HTR-8/SVneo (cell line): ENCODE measurements at places on chromosomes 16 and 17.
A peak's percentile ranks its signal among the peaks of the same experiment; 100 is the strongest.

DNA sequence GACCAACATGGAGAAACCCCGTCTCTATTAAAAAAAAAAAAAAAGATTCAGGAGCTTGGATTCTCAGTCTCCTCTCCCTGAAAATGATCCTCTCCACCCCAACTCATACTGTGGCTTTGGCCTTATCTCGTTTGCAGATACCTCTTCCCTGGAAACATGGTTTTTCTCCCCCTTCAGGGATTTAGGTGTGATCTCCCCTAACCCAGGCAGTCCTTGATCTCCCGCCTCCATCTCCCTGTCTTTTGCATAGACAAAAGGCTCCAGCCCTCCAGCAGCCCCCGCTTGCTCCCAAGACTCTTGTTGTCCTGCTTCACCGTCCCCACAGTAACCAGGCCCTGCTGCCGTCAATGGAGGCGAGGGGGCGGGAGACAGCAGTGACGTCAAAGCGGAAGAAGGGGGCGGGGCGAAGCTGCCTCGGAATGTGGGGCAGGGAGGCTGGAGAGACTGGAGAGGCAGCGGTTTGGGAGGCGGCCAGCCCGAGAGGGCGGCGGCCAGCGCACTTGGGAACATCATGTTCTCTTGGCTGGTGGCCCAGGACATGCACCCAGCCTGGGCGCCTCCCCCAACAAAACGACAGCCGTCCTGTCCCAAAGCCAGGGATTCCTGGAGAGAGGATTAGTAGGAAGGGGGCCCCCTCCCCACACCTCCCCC, 1.9 kb upstream of the PER1 start:
- DNase-seq = peak; percentile 90

DNA sequence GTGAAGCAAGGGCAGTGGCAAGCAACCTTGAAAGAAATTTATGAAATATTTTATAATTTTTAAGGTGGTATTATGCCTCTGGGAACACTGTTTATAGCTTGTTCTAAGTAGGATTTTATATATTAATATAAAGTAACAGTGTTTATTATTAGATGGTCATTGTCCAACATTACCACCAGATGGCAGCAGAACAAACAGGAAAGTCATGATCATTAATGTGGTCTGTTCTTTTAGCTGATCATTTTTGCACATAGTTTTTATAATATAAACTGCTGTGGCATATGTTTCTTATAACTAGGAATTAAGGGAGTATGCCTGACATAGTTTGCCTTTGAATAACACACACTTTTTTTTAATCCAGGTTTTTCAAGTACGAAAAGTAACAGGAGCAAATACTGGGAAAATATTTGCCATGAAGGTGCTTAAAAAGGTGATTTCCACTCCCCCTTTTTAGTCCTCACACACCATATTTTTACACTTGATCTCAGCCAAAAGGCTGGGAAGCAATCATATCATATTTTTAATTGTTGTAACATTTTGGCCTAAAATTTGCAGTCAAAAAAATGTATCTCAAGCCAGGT, 21.4 kb downstream of the RPS6KB1 start:
- DNase-seq = peak; percentile 84

DNA sequence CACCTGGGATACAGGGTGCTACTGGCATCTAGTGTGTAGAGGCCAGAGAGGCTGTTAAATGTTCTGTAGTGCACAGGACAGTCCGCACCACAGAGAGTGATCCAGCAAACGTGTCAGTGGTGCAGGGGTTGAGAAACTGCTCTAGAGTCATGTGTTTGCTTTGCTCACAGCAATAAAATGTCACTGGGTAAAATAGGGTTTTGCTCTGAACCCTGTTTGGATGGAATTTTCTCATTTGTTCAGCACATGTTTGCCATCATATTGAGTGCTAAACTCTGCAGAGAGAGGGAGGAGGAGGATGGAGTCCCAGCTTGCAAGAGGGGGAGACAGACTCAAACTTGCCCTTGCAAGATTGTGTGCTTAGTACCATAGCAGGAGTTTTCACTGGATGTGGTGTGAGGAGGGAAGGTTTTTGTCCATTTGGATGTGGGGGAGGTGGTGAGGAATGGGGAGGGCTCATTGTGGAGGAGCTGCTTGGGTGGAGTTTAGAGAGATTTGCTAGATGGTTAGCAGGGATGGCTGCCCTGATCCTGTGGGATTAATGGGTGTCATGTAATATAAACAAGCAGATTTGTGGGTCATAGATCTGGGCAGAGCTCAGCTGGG, 11.8 kb downstream of the PLCG2 start:
- no peak for DNase-seq

- no peak for DNase-seq
Measured at GRCh38 chr16:48950184-48950583, 331.5 kb downstream of the CBLN1 start.

DNA sequence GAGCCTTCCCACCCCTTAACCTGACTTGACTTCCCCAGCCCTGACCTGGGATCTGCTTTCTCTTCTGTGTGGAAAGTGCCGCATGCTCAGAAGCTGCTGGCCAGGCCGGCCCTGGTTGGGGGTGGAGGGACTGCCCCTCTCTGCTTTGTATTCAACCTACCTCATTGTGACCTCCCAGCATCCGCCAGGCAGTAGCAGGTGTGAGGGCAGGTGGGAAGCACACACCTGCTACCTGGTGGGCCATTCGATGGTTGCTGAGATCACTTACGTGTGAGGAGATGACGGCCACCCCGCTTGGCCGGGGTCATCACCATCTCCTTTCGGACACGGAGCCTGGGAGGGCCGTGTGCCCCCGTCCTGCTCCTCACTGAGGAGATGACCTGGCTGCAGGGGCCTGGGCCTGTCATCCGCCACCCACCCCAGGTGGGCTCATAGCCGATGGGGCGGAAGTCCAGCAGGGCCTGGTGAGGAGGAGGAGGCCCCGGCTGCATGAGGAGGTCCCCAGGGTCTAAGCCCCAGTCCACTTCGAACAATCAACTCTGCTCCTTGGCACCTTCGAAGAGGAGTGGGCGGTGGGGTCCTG, 7.1 kb downstream of the CPNE7 start:
- DNase-seq = no peak

GRCh38 chr17:14737984-14738651, 437.2 kb downstream of the HS3ST3B1 start:
- peak; percentile 98 for DNase-seq

GRCh38 chr16:5016967-5017677, 16.6 kb downstream of the NAGPA start:
- DNase-seq = no peak

- no peak for DNase-seq
Measured at GRCh38 chr17:3966720-3967363, 2.6 kb upstream of the ATP2A3 start.

- no peak for DNase-seq
Measured at GRCh38 chr17:10155371-10156076, 42.9 kb downstream of the GAS7 start.

DNA sequence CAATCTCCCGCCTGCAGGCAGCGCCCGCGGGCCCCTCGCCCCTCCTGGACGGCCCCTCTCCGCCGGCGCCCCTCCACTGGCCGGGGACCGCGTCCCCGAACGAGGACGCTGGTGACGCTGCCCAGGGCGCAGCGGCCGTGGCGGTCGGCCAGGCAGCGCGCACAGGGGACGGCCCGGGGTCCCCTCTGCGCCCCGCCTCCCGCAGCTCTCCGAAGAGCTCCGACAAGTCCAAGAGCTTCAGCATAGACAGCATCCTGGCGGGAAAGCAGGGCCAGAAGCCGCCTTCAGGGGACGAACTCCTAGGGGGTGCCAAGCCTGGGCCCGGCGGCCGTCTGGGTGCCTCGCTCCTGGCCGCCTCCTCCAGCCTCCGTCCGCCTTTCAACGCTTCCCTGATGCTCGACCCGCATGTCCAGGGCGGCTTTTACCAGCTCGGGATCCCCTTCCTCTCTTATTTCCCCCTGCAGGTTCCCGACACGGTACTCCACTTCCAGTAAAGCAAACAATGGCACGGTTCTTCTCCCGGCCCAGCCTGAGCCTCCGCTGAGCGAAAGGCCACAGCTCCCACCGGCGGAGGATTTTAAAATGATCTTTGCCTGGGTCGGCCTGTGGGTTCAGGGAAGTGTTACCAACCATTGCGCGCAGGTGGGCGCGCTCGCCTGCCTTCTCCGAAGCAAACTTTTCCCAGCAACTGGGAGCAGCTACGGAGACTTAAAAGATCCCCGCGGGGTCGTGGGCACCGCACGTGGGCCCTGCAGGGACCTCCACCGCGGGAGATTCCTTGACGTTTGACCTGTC, 1.1 kb downstream of the FOXL1 start:
- DNase-seq = no peak

GRCh38 chr17:42275527-42276358, 448 bp downstream of the STAT5B start:
- DNase-seq = no peak

DNA sequence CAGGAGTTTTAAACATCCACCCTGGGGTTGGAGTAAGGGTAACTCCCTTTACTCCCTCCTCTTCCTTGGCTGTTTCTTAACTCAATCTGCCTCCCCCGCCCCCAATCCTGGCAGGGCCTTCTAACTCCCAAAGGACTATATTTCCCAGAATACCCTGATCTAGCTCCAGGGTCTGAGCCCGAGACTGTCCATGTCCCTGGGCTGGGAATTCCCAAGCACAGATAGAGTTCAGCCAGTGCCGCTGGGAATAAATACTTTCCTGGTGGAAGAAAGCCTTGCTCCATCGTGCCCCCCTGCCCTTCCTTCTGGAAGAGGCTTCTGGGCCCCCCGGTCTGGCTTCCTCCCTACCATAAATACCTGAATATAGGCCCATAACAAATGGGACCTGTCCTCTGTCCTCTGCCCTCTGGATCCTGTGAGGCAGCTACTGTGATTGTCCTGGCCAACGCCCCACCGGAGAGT, 10.2 kb downstream of the BAHCC1 start:
- DNase-seq = no peak

GRCh38 chr16:682493-683395, 1.4 kb downstream of the JMJD8 start:
- DNase-seq = no peak

- DNase-seq = no peak
Measured at GRCh38 chr16:5374184-5374583, 276.6 kb upstream of the EEF2KMT start.

- DNase-seq = no peak
Measured at GRCh38 chr16:75687361-75687760, 10.6 kb upstream of the CPHXL2 start.

- no peak for DNase-seq
Measured at GRCh38 chr17:63819585-63820537, 7.4 kb upstream of the PSMC5 start.

GRCh38 chr17:59296190-59296589, 35.3 kb upstream of the YPEL2 start:
- no peak for DNase-seq

DNA sequence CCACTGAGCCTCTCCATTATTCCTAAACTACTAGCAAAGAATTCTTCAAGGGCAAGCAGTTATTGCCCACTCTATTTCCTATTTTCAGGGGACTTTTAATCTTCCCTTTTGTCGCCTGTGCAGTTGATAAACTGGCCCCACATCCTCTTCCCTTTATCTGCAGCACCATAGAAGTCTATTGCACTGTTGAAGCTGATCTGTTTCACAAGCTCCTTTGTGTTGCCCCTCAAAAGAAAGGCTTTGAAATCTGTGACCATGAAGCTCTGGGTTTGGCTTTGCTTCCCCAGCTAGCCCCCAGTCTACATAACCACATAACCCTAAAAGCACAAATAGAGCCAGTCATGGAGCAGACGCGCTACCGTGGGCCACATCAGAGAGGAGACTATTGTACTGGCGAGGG, 37.1 kb downstream of the CDRT15 start:
- no peak for DNase-seq

GRCh38 chr17:32878211-32878610, 1.3 kb upstream of the MYO1D start:
- no peak for DNase-seq

GRCh38 chr17:5809056-5809455, 224.7 kb upstream of the NLRP1 start:
- no peak for DNase-seq

DNA sequence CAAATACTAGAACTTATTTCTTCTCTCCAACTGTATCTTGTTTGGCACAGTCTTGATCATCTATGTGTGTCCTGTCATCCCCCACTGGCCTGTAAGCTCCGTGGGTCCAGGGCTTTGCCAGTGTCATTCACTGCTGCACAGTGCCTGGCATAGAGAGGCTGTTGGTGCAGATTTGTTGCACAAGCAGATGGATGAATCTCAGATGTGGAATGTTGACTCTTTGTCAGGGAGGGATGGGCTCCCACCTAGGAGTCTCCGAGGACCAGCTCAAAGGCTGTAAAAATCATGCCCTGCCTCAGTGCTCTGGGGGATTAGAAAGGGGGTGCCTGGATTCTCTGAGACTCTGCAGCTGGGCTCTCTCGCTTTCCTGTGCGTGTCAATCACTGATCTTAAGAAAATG, 60.6 kb downstream of the RAB11FIP4 start:
- DNase-seq = no peak

- DNase-seq = peak; percentile 73
Measured at GRCh38 chr16:22195695-22196558, 10.2 kb upstream of the EEF2K start.

DNA sequence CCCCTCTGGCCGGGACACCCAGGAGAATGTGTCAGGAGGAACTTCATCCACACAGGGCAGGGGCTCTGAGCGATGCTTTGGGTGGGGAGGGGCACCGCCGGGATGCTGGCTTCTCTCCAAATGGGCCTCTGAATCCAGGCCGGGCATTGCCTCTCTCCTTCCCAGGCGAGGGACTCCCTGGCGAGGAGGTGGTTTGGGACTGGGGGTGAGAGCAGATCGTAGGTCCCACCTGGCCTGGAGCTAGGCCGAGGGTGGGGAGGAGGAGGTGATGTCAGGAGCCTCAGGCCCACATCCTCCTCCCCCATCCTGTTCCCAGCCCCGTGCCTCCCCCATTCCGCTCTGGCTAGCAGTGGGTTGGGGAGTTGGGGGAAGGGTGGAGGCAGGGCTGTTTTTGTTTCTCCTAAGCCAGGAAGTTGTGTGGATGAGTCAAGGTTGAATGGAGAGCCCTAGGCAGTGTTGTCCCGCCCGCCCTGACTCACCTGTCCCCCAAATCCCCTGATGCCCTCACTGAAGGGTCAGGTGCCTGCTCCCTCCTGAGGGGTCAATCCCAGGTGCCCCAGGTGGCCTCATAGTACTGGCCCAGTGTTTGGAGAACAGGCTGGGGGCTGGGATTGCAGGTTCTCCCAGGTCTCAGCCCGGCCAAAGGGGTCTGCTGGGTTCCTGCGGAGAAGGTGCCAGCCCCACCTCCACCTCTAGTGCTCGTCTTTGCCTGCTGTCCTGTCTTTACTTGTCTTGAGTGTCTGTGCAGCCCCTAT, 2.8 kb downstream of the GRB7 start:
- DNase-seq = peak; percentile 89

GRCh38 chr17:3818786-3819185, 17.8 kb upstream of the ITGAE start:
- no peak for DNase-seq

DNA sequence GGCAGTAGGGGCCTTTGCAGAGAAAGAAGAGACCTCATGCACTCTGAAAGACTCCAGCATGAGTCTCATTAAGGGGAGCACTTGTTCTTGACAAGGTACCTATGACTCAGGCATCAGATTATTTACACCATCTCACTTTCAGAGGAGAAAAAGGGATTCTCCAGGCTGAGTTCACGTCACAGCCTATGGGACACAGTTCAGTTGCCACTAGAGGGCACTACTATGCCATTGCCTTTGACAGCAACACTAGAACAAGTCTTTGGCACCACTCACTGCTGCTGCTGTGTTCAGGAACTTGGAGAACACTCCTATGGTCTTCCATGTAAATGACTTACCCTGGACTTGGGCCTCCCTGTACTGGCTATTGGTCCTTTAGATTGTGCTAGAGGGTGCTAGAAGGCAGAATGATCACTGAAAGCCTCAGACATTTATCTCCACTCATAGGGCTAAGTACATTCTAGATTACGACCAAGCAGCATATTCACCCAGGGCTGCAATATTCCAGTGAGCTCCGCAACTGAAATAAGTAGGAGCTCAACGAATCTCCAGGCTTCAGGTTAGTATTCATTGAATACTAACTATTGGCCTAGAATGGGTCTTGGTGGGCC, 225.1 kb upstream of the CA10 start:
- peak; percentile 17 for DNase-seq
